ENCODE measurements at places on chromosomes 7 and 10.
A peak's percentile ranks its signal among the peaks of the same experiment; 100 is the strongest.

- DNase-seq: no peak
Observed at GRCh38 chr7:435630-436366, 83.8 kb downstream of the PDGFA start.

DNA sequence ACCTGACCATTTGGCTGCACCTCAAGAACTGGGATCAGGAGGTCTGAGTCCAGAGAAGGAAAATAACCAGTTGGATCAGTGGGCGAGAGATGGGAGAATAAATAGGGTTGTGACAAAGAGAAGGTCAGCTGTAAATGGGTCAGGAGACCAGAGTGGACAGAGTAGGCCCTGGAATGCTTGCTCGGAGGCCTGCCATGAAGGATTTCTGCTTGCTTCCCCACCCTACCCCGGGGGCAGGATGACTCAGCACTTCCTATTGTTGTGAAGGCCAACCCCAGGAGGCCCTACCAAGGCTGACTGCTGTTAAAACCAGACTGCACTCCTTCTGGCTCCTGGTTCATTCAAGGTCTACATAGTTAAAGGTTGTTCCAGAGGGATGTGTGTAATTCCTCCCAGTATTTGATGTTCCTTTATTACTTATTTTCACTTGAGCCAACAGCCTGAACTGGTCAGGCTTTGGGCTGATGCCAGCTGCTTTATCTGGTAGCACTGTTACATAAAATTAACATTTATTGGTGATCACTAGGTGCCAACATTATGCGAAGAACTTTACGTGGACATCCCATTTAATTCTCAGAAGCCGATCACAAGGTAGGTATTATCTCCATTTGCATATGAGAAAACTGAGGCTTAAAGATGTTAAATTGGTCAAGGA, 27.3 kb upstream of the IFRD1 start:
- DNase-seq: no peak

DNA sequence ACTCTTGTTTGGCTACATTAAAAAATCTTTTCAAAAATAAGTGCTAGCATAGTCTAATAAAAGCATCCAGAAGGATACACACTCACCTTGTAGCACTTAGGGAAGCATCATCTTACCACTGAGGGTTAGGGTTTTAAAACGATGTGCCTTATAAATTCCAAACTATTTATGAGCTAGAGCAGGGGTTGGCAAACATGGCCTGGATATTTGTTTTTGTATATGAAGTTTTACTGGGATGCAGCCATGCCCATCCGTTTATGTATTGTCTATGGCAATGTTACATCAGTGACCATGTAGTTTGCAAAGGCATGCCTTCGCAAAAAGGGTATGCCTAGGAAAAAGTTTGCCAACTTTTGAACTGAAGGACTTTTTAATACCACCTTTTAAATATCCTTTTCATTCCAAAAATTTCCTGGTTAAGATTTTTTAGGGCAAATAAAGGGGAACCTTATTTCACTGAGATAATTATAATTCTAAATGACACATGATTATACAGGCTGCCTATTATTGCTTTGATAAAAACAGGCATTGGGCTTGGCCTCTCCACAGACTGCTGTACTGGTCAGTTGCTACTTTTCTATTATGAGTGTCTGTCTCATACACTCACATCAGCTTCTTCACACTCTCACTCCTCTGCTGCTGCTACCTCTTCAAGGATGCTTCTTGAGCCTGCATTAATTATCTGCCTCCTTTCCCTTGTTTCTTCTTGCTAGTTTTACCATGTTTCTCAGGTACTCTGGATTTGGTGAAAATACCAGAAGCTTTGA, 30.7 kb downstream of the MTPN start:
- no peak for DNase-seq

- DNase-seq: no peak
Observed at GRCh38 chr7:123231021-123232000, 31.5 kb upstream of the SLC13A1 start.

- no peak for DNase-seq
Observed at GRCh38 chr10:26697922-26698608, 564 bp downstream of the PDSS1 start.

GRCh38 chr7:120941856-120942255, 8.7 kb upstream of the ING3 start:
- no peak for DNase-seq

GRCh38 chr7:30172451-30172850, 37.7 kb downstream of the MTURN start:
- DNase-seq: no peak

- no peak for DNase-seq
Observed at GRCh38 chr7:3243256-3243655, 57.8 kb upstream of the SDK1 start.

GRCh38 chr10:118020365-118020764, 26.4 kb downstream of the RAB11FIP2 start:
- no peak for DNase-seq

DNA sequence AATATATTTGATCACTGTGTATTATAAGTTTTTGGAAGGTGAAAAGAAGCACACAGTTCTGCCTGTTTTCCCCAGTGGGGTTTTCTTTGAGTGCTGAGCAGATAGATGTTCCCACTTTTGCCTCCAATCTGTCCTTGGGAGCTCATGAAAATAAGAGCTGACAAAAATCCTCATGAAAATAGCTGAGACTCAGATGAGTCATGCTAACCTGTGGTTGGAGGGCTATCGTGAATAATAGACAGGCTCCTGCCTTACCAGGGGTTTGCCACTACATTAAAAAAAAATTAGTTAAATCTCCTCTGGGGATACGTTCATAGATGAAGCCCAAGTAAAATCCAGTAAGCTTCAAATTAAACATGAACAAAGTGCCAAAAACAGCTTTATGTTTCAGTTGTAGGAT, 10.9 kb upstream of the AOAH start:
- DNase-seq: no peak

GRCh38 chr10:105063796-105064195, 422.7 kb downstream of the SORCS3 start:
- DNase-seq: no peak

GRCh38 chr7:70257921-70258320, 659.6 kb downstream of the AUTS2 start:
- no peak for DNase-seq

GRCh38 chr7:155527664-155528063, 18.7 kb downstream of the CNPY1 start:
- no peak for DNase-seq

- DNase-seq: peak; percentile 15
Observed at GRCh38 chr10:13528875-13529713, at the start of gene BEND7. BEND7 (minus strand) TSS chr10:13529014; CDS start chr10:13528533, 481 bp downstream.

DNA sequence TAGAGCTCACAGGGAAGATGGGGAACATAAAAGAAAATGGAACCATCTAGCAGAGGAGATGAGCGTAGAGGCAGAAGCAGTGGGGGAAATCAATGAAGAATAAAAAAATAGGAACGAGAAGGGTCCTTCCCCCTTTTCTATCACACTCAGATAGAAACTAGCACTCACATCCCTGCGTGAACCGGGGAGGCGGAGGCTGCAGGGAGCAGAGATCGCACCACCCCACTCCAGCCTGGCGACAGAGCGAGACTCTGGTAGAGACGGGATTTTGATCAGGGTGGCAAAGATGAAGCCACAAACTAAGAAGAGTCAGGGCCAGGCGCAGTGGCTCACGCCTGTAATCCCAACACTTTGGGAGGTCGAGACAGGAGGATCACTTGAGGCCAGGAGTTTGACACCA, 64.7 kb upstream of the ECHDC3 start:
- no peak for DNase-seq

GRCh38 chr7:12761111-12761510, 73.7 kb downstream of the ARL4A start:
- DNase-seq: no peak

DNA sequence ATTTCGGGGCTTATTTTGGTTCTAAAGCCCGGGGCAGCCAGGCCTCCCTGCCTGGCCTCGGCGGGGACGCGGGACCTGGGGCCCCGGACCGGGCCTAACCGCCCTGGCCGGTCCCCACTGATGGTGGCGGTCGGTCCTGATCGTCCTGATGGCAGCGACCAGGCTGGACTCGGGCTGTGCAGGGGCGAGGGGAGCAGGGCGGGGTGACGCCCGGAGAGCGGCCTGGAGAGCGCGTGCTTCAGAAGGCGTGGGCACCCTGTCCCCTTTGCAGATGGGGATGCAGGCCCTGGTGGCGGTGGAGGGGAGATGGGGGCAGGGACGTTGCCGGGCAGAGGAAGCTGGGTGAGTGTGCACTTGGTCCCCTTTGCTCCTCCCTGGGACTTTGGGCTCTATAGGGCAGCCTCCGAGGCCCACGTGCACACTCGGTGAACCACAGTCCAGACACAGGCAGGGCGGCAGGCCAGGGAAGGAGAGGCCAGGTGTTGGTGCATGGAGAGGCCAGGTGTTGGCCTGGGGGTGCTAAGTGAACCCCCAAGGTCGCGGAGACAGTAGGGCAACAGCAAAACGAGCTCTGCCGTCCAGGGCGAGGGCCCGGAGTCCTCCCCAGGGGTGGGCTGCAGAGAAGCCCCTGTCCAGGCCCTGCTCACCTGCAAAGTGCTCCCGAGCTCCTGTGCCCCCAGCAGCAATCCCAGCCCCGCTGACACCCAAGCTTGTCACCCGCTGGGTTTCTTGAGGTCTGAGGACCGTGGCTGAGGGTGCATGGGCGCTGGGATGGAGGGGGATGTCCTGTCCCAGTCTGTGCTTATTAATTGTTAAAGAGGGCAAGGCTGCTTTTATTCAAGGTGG, 42.4 kb upstream of the FAM20C start:
- DNase-seq: peak; percentile 18

DNA sequence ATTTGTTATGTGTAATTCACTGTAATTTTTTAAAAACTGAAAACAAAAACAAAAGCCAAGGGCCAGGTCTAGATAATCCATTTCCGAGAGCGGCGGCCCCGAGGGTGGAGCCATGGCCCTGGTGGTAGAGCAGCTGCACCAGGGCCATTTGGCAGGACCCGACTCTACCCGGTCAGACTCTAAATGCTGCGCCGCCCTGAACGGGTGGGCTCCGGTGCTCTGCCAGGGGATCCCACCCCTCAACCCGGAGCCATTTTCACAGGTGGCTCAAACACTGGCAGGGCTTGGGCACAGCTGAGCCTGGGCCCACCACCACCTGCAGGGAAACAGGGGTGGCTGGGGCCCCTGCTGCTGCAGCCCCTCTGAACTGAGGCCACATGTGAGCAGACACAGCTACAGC, 56.9 kb downstream of the DPYSL4 start:
- no peak for DNase-seq

DNA sequence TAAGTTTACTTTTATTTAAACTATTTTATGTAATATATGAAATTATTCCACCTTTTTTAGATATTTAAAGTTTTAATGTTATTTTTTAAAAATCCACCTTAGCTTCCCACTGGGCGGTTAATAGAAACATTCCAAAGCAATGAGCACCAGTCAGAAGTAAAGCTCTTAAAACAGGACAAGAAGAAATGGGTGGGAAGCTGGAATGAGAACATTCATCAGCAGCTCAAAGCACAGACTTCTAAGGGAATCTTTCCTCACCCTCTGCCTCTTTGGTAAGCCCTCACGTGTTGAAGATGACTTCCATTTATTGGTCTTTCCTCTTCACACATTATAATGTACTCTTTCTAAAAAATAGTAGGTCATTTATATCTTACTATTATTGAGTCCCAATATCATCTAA, 3.1 kb downstream of the AGMO start:
- DNase-seq: no peak

DNA sequence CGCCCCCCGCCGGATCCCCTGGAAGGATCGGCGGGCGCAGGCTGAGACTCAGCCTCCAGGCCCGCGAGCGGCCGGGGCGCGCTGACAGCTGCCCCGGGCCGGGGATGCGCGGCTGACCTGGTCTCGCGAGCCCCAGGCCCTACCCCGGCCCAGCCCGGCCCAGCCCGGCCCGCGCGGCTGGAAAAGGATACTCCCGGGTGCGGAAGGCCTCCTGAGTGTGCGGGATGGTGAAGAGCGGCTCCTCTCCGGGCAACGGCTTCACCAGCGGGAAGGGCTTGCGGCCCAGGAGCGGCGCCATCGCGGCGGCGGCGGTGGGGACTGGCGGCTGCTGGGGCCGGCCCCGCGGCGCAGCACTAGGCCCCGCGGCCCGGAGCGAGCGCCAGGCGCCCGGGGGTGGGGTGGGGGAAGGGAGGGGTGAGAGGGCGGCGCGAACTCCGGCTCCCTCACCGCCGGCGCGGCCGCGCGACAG, 423 bp downstream of the BAZ1B start:
- DNase-seq: no peak

GRCh38 chr7:25235471-25235870, 7.2 kb upstream of the NPVF start:
- DNase-seq: no peak

DNA sequence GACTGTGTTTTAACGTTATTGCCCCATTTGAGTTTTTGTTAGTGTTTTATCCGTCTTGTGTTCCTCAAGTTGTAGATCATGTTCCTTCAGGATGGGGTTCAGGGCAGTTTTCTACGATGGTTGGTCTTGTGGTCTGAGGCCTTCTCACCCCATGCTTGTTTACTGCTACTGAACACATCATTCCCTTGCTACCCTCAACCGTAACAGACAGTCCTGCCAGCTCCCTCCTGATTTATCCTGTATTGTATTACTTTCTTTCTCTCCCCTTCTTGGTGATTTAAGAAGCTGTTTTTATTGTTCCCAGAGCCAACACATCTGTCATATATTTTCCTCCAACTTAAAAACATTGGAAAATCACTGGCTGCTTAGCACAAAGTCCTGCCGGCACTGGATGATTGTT, 719.8 kb downstream of the INHBA start:
- no peak for DNase-seq

DNA sequence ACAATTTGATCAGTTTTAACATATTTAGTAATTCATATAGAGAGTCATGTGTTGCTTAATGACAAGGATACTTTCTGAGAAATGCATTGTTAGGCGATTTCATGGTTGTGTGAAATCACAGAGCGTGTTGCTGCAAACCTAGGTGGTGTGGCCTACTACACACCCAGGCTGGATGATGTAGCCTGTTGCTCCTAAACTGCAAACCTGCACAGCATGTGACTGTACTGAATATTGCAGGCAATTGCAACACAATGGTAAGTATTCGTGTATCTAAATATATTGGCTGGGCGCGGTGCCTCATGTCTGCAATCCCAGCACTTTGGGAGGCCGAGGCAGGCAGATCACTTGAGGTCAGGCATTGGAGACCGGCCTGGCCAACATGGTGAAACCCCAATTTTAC, 73.7 kb upstream of the BAIAP2L1 start:
- DNase-seq: no peak
